ENCODE measurements at places on chromosomes 3 and 15. TPM values are rescaled to one million over a fixed set of nuclear protein-coding genes. Genes with fewer than 3 reads are reported as not detected.

GRCh38 chr15:58553365-58553918, 121.7 kb downstream of the LIPC start:
- H3K36me3 ChIP-seq = no peaks in the 10 kb centered on the region
- DNase-seq = no peak
- no peak overlapping the region for H3K4me3 ChIP-seq
- no peaks in the 10 kb centered on the region for H3K27me3 ChIP-seq
- no peak overlapping the region for H3K27ac ChIP-seq

DNA sequence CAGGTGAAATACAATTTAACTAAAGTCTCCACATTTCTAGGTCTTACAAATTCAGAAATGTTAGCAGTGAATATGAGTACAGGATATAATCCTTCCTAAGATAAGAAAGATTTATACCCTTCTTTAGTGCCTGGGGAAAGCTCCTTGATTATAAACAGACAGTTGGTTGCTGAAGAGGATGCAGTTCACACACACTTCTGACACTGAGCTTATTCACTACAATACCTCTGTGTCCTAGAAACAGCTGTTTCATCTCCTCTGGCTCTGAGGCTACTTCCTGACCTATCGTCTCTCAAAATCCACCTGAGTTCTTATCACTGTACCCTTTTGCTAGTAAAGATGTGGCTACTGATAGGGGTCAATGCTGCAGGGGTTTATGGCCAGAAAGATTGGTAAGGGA, 57.1 kb downstream of the TP63 start:
- DNase-seq = no peak
- H3K36me3 ChIP-seq = no peaks in the 10 kb centered on the region
- H3K4me3 ChIP-seq = no peak overlapping the region
- no peak overlapping the region for H3K27ac ChIP-seq
- H3K4me1 ChIP-seq = no peaks in the 10 kb centered on the region

- no peaks in the 10 kb centered on the region for H3K36me3 ChIP-seq
- H3K4me3 ChIP-seq = peak overlapping the region; percentile 23
- no peaks in the 10 kb centered on the region for H3K4me1 ChIP-seq
- DNase-seq = peak; percentile 57
- peak overlapping the region; percentile 49 for H3K27ac ChIP-seq
Measured at GRCh38 chr3:126212620-126213378, 32.4 kb upstream of the ALDH1L1 start.

GRCh38 chr15:74156678-74157411, 16.7 kb upstream of the ISLR start:
- H3K27me3 ChIP-seq = no peaks in the 10 kb centered on the region
- no peaks in the 10 kb centered on the region for H3K4me1 ChIP-seq
- H3K27ac ChIP-seq = no peak overlapping the region
- DNase-seq = no peak

DNA sequence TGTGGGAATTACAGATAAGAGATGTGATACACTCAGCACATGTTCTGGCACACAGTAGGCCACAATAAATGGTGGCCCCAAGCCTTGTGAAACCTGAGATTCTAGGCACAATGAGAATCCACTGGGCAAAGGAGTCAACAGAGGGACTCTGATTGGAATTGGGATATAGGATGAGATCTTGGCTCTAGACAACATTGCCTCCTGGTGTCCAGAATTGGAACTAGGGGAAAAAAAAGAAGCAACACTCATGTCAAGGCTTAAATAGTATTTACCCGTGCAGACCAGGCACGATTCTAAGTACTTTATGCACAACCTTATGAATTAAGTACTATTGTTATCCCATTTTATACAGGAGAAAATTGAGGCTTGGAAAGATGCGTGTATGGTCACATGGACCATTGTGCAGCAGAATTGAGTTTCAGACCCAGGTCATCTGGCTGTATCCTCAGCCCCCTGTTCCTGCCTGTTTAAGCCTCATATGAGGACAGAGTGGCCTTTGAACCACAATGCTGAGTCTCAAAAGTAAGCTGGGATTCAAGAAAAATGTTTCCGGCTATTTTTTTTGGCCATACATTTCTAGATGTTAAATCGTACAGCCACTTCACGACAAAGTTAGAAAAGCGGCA, 124.8 kb downstream of the SV2B start:
- no peaks in the 10 kb centered on the region for H3K27me3 ChIP-seq
- no peak overlapping the region for H3K4me3 ChIP-seq
- H3K4me1 ChIP-seq = no peaks in the 10 kb centered on the region
- no peak overlapping the region for H3K27ac ChIP-seq
- DNase-seq = no peak

- no peaks in the 10 kb centered on the region for H3K4me1 ChIP-seq
- H3K27ac ChIP-seq = no peak overlapping the region
- H3K27me3 ChIP-seq = no peaks in the 10 kb centered on the region
Measured at GRCh38 chr3:18134386-18135059, 290.6 kb downstream of the SATB1 start.

DNA sequence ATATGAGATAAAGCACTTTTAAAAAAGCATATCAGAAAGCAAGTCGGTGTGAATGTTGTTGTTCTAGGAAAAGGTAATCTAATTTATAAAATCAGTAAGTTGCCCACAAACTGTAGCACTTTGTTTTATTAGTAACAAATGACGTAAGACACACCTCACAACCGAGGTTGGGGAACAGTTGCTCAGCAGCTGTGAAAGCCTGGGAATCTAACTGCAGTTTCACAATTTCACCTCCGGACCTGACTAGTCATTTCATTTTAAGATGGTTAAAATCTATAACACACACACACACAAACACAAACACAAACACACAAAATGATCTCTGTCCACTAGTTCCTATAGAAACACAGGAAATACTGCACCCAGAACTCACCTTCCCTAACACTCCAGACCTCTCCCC, 406.7 kb upstream of the NR2F2 start:
- no peak overlapping the region for H3K27ac ChIP-seq
- H3K27me3 ChIP-seq = no peaks in the 10 kb centered on the region
- DNase-seq = no peak
- no peaks in the 10 kb centered on the region for H3K4me1 ChIP-seq
- no peak overlapping the region for H3K4me3 ChIP-seq
- H3K36me3 ChIP-seq = no peaks in the 10 kb centered on the region

- H3K4me1 ChIP-seq = no peaks in the 10 kb centered on the region
- no peak overlapping the region for H3K4me3 ChIP-seq
- no peak overlapping the region for H3K27ac ChIP-seq
- no peaks in the 10 kb centered on the region for H3K27me3 ChIP-seq
Measured at GRCh38 chr3:138974462-138974861, 27.4 kb downstream of the FOXL2NB start.

GRCh38 chr3:4577721-4578120, 84.6 kb downstream of the ITPR1 start:
- H3K4me3 ChIP-seq = no peak overlapping the region
- no peaks in the 10 kb centered on the region for H3K36me3 ChIP-seq
- H3K27ac ChIP-seq = no peak overlapping the region
- no peak for DNase-seq
- peaks cover 15% of the 10 kb centered on the region for H3K4me1 ChIP-seq

GRCh38 chr3:123449102-123449996, 459 bp upstream of the ADCY5 start:
- peak overlapping the region; percentile 86 for H3K27ac ChIP-seq
- no peaks in the 10 kb centered on the region for H3K36me3 ChIP-seq
- H3K4me3 ChIP-seq = peak overlapping the region; percentile 51
- H3K27me3 ChIP-seq = no peaks in the 10 kb centered on the region

DNA sequence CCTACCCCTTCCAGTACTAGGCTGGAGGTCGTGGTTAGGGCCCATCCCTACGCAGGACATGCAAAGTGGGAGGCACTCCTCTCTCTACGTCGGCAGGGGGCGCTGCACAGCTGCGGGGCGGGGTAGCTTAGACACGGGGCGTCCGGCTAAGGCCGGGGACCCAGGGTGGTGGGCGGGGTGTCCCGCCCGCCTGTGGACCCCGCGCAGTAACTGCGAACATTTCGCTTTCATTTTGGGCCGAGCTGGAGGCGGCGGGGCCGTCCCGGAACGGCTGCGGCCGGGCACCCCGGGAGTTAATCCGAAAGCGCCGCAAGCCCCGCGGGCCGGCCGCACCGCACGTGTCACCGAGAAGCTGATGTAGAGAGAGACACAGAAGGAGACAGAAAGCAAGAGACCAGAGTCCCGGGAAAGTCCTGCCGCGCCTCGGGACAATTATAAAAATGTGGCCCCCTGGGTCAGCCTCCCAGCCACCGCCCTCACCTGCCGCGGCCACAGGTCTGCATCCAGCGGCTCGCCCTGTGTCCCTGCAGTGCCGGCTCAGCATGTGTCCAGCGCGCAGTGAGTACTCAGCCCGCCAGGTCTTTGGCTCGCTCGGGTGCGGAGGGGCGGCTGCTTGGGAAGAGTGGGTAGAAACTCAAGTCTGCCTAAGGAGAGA, at the start of gene IL12A:
TSS of gene IL12A (plus strand) at position 219 of the 655 bp plus-strand sequence.
- H3K27me3 ChIP-seq = no peaks in the 10 kb centered on the region
- peak; percentile 71 for DNase-seq
- peak within 1 kb of the TSS; percentile 69 for H3K4me3 ChIP-seq

DNA sequence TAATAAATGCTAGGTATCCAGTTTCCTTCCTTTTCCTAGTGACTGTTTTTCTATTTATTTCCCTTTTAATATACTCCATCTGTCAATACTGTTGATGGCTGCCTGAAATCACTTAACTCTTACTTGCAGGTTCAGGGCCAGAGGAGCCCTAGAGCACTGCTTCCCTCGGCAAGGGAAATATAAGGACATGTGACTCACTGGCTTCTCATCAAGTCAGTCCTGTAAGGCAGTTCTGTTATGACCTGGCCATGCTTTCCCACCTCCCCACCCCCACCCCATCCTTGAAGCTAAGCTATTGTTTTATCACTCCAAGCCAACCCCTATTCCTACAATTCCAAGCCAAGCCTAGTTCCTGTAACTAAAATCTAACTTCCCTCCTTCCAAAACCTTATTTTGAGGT, 800.7 kb downstream of the ROBO1 start:
- DNase-seq = no peak
- H3K4me1 ChIP-seq = no peaks in the 10 kb centered on the region
- no peak overlapping the region for H3K27ac ChIP-seq
- H3K4me3 ChIP-seq = no peak overlapping the region
- H3K27me3 ChIP-seq = no peaks in the 10 kb centered on the region

DNA sequence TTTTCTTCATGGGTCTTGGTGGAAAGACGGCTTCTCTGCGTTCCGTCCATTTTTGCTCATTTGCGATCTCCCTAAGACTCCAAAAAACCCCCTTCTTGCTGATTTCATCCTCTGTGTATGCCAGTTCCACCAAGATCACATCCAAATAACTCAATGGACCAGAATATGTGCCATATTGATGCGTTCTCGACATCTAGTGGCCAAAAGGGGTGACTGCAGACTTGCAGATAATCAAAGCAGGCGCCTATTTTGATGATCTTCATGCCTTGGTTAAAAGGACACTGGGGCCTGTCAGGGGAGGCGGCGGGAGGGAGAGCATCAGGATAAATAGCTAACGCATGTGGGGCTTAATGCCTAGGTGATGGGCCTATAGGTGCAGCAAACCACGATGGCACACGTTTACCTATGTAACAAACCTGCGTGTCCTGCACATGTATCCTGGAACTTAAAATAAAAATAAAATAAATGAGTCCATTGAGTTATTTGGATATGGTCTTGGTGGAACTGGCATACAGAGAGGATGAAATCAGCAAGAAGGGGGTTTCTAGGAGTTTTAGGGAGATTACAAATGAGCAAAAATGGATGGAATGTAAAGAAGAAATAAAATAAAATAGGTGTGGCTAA, 104.2 kb upstream of the RAD18 start:
- H3K36me3 ChIP-seq = no peaks in the 10 kb centered on the region
- peak overlapping the region; percentile 49 for H3K27ac ChIP-seq
- H3K4me1 ChIP-seq = no peaks in the 10 kb centered on the region
- DNase-seq = peak; percentile 61
- no peaks in the 10 kb centered on the region for H3K27me3 ChIP-seq

DNA sequence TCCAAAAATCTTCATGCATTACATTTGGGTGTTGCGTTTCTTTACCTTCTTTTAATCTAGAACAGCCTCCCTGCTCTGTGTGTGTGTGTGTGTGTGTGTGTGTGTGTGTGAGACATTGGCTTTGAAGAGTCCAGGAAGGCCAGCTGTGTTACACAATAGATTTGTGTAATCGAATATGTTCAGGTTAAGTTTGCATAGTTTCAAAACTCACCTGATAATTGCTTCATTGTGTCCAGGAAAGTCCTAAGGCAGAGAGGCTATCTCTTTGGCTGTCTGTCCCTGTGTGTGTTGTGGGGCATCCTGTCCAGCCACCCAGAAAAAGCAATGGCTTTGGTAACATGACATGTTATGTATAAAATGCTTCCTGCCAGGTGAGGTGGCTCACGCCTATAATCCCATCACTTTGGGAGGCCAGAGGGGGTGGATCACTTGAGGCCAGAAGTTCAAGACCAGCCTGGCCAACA, 37.5 kb downstream of the ZNF710 start:
- no peaks in the 10 kb centered on the region for H3K36me3 ChIP-seq
- H3K4me3 ChIP-seq = no peak overlapping the region
- no peaks in the 10 kb centered on the region for H3K4me1 ChIP-seq
- H3K27ac ChIP-seq = no peak overlapping the region
- no peaks in the 10 kb centered on the region for H3K27me3 ChIP-seq
- no peak for DNase-seq

DNA sequence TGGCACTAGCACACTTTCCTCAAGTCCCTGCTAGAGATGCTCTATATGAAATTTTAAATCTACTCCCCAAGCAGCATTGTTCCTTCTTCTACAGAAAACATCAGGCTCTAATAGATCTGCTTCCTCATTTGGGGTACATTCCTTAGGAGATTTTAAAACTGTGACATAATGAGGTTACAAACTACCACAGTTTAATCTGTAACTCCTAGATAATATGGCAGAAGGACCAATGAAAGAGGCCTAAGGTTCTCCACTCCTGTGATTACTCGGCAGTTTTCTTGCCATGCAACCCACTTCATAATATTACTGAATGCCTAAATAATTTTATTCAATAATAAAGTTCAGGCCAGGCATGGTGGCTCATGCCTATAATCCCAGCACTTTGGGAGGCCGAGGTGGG, 16.1 kb downstream of the ZNF106 start:
- no peak overlapping the region for H3K27ac ChIP-seq
- H3K4me1 ChIP-seq = no peaks in the 10 kb centered on the region
- no peak for DNase-seq
- no peaks in the 10 kb centered on the region for H3K36me3 ChIP-seq
- no peaks in the 10 kb centered on the region for H3K27me3 ChIP-seq

GRCh38 chr3:110583373-110583935, 488.2 kb upstream of the NECTIN3 start:
- no peaks in the 10 kb centered on the region for H3K36me3 ChIP-seq
- H3K27ac ChIP-seq = no peak overlapping the region
- no peaks in the 10 kb centered on the region for H3K27me3 ChIP-seq
- no peak overlapping the region for H3K4me3 ChIP-seq

DNA sequence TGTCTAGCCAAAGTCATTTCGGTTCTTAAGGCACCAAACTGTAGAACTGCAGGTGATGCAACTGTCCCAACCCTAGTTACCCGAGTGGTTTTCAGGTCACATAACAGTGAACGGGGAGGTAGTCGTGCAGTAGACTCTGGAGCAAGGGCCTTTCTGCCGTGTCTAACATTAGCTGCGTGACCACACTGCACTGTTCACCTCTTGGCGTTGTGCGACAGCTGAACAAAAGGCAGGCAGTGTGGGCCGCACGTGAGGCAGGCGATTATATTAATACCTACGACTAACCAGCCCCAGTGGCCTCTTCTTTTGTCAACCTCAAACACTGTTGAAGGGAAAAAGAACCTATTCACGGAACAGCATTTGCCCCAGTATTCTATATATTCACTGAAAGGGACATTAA, 2.8 kb downstream of the LRRN1 start:
- no peak overlapping the region for H3K4me3 ChIP-seq
- H3K27me3 ChIP-seq = no peaks in the 10 kb centered on the region
- no peaks in the 10 kb centered on the region for H3K36me3 ChIP-seq
- H3K4me1 ChIP-seq = no peaks in the 10 kb centered on the region
- DNase-seq = no peak

The FMN1 gene
- total RNA-seq = 9.3 TPM

The NME9 gene
- total RNA-seq = not detected

The CSTA gene
- total RNA-seq = 1.4 TPM

The CLDN18 gene
- total RNA-seq = not detected

The BFSP2 gene
- not detected for total RNA-seq

The FILIP1L gene
- 99.1 TPM for total RNA-seq

The MYO5C gene
- total RNA-seq = 35.3 TPM
